K562 (cell line): ENCODE measurements at places on chromosomes 4 and X.
A peak's percentile ranks its signal among the peaks of the same experiment; 100 is the strongest.

- no peak for DNase-seq
These were observed 26.1 kb upstream of the TET2 start for GRCh38 chr4:105120626-105121025.

DNA sequence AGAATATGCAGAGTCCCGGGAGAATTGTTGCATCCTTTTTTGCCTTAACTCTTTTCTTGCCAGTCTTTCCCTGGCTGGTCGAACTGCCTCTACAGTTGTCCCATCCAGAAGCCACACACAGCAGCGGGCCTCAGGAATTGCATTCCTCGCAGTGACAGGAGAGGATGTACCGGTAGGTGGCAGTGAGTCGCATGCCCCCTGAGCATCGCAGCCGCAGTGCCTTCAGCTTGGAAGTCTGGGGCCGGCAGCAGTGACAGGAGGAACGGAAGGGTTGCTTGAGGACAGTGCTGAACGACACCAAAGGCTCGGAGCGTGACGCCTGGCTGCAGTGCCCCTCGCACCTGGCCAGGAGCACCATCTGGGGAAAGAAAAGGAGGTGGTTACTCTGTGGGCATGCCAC, 23.5 kb downstream of the NDP start:
- no peak for DNase-seq

- no peak for DNase-seq
These were observed 67.5 kb upstream of the CLDN34 start for GRCh38 chrX:9899640-9900111.

- DNase-seq = peak; percentile 68
These were observed 61.4 kb upstream of the TRIM2 start for GRCh38 chr4:153142700-153143438.

DNA sequence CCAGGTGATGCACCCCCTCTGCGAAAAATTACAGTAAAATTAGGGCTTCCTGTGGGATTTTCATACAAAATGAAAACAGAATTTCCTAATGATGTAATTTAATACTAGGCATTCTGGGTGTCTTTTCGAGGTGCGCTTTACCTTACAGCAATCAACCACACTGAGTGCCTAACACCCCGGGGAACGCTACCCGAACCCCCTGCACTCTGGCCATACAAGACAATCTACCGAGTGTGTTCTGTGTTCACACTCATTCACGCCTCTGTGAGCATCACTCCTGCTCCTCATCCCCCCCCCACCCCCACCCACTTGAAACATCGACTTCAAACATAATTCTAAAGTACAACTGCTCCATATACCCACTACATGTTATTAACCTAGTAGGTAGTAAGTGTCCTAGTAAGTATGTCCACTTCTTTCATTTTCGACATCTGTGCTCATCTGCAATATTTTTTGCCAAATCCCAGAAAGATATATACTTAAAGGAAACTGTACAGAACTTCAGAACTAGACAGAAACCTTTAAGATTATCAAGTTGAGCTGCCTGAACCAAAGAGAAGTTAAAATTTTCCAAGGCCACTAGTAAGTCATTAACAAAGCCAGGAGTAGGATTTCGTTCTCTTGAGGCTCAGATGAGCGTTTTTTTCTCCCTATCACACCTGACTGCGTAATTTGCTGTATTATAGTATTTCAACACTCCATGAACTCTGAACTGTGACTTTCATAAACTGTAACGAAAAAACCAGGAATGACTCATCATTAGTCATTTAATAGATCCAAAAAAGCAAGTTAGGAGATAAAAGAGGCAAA, 80.0 kb downstream of the FAT1 start:
- no peak for DNase-seq

GRCh38 chr4:88799900-88800299, 102.3 kb upstream of the NAP1L5 start:
- no peak for DNase-seq

DNA sequence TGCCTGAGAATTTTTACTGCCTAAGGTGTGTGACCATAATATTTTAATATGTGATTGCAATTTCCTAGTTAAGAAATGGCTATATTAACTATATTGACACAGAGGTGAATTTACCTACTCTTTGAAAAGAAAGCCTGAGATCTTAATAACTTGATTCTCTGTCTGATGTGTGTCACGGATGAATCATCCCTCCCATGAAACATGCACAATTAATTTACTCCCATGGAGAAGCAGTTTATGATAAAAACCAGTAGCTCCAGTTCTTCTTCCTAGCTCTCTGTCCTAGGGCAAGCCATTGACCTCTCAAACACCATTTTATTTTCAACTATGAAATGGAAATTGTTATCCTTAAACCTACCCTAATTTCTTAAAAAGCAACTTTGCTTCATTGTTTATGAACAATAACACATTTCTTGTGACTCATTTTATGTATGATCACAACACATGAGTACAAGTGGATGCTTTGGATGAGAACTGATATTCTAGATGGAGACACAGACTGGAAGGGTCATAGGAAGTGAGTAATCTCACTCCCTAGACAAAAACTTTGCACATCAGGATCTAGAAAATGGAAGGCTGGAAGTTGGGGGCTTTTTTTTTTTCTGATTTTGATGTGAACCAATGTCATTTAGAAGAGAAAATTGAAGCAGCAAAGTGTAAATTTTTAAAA, 438.3 kb downstream of the GPAT3 start:
- DNase-seq = no peak

DNA sequence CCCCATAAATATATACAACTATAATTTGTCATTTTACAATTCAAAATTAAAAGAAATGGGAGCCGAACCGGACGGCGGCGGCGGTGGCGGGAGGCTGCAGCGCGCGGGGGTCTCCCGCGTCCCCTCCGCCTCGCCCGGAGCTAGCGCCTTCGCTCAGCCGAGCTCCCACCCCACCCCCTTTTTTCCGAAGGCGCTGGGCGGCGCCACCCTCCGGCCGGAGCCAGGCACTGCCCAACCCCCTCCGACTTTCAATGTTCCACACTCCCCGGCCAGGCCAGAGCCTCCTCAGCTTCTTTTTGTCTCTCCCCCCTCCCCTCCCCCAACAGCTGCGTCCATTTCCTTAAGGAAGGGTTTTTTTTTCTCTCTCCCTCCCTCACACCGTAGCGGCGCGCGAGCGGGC, 214.1 kb upstream of the GEMIN8 start:
- DNase-seq = no peak

DNA sequence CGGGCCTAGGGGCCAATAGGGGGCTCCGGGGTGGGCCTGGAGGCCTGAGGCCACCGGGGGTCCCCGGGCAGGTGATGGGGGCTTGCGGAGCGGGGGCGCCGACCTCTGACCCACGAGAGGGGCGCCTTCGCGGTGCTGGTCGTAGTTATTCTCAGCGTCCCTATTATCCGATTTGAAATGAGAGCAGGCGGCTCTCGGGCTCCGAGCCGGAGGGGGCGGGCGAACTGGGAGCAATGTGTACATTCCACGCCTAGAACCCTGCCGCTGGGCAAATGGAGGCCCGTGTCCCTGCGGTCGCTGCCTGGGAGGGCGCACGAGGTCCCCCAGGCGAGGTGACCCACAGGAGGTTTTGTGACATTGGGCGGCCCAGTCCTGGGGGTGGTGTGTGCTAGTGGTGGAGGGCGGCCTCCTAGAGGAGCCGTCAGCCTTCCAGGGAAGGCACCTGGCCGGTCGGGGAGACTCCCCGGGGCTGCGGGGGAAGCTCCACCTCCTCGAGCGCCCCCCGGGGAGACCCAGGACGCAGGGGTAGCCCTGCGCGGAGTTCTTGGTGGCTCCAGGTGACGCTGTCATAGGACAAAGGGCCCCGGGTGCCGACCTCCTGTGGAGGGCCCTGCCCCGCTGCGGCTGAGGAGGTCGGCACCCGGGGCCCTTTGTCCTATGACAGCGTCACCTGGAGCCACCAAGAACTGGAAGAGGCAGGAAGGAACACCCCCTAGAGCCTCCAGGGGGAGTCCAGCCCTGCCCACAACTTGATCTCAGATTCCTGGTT, 102.6 kb upstream of the PRKX start:
- peak; percentile 72 for DNase-seq

DNA sequence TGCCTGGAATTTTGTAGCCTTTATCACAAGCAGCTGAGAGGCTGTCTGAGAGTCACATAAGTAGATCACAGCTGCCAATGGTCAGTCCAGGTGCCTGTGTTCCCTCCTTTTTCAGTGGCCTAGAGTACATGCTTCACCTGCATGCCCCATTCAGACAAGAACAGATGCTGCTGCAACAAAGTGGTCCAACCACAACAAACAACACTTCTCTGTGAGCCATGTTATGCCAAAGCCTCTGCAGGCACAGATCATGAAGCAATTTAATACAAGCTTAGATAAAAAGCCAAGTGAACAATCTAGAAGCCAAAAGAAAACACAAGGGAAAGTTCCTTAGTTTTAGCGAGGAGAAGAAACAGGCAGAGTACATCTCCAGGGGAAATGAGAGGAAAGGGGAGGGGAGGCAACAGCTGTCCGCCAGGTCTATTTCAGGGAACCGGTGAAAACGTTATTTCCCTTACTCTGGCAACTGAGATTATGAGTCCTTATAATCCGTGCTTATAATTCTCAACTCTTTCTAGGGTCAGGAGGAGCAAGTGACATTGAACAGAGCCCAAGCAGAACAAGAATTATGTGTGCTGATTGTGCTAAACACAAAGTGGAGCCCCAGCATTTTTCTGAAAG, 92.6 kb downstream of the TSPAN5 start:
- DNase-seq = no peak

GRCh38 chr4:11597506-11597905, 168.8 kb upstream of the HS3ST1 start:
- DNase-seq = no peak

GRCh38 chrX:153643431-153644351, 3.3 kb upstream of the DUSP9 start:
- peak; percentile 61 for DNase-seq

GRCh38 chr4:157996061-157997028, 176.5 kb downstream of the GASK1B start:
- no peak for DNase-seq

- DNase-seq = no peak
These were observed 8.1 kb downstream of the DHRSX start for GRCh38 chrX:2492531-2493218.

- DNase-seq = no peak
These were observed 22.9 kb upstream of the STPG2 start for GRCh38 chr4:98166025-98166730.

GRCh38 chr4:8506006-8506372, 65.4 kb downstream of the TRMT44 start:
- no peak for DNase-seq

DNA sequence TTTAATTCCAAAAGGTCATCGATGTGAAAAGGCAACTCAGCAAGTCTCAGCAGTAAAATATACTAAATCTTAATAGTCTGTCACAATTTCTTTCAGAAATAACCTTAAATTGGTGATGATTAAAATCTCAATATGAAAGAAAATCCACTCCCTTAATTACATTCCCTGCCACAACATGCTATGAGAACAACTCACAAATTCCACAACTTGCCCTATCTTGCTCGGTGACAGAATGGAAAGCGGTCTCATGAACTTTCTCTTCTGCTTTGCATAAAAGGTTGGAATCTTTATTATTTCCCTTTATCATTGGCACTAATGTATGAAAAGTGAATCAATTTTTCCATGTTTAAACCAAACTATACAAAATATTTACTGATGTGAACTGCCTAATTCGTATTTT, 380.8 kb downstream of the TMA16 start:
- DNase-seq = no peak

DNA sequence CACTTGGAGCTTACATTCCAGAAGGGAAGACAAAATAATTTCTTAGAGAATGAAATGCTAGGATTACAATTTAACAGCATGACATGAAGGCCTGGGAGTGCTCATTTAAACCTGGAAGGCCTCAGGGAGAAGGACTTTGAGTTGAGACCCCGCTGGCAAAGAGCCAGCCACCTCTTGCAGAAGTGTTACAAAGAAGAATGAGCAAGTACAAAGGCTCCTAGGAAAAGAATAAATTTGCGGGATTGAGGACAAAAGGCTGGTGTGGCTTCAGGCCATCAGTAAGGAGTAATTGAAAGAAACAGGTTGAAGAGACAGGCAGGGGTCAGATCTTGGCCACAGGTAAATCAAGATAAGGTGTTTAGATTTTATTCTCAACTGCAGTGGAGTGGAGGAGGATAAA, 3.1 kb upstream of the ELOVL6 start:
- DNase-seq = no peak

DNA sequence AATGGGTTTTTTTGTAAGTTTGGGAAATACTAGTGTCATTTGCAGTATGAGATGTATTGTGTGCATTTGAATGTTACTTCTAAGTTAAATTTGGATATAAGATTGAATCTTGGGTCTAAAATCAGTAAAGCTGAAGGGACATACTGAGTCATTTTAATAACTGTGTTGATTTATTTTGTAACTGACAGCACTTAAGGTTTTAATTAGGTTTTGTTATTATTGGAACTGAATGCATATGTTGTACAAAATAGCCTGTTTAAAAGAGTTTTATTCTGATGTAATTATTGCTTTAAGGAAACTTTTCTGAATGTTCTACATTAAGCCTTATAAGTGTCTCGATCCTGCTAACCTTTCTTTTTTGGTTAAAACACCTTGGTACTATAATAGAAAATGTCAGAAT, 396.6 kb downstream of the MAPK10 start:
- no peak for DNase-seq

DNA sequence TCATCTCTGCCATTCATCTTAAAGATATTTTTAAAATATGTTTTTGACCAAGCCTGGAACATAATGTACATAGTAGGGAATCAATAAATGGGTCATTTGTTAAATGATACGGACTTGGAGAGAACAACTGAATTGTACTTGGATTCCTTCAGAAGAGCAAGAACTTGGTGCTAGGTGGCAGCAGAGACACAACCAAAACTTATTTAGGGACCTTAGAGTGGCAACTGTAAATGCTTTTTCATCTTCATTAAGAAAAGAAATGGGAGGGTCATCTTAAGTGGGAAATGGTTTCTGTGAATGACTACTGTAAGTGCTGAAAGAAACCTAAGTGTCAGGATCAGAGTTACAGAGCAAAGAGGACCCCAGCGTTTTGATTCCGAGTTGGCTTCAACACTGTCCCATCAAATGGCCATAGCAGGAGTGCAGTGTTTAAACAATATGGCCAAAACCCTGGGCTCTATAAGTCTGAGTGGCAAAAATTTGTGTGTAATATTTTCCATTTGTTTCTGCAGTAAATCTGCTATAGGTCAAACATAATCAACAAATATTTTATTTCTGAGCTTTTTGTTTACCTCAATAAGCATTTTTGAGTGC, 213.6 kb downstream of the PALLD start:
- no peak for DNase-seq

- DNase-seq = no peak
These were observed 54.1 kb downstream of the TXK start for GRCh38 chr4:48079972-48080391.

- no peak for DNase-seq
These were observed 26.7 kb downstream of the ACE2 start for GRCh38 chrX:15574017-15574416.

DNA sequence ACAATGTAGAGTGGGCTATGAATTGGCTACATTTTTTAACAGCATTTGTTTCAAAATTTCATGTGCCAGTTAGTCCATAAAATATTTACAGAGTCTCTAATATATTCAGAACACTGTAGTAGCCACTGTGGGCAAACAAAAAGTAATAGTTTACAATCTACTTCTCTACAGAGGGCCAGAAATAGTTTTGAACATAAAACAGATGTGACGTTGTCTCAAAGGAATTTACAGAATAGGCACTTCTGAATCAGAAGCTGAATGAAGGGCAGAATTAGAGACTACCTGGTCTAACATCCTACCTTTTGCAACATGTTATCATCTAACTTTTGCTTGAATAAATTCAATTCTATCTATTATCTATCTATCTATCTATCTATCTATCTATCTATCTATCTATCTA, 811.9 kb upstream of the EPHA5 start:
- no peak for DNase-seq
